ENCODE measurements at places on chromosomes 11 and 22. TPM values are rescaled to one million over a fixed set of nuclear protein-coding genes. Genes with fewer than 3 reads are reported as not detected.

MPZL2 gene
- 1.2 TPM for total RNA-seq

ACTN3 gene
- 0.09 TPM for total RNA-seq

SLC35F2 gene
- total RNA-seq, result 27.4 TPM

PHOX2A gene
- not detected for total RNA-seq

LRRC74B gene
- under 0.01 TPM for total RNA-seq

RNH1 gene
- 256 TPM for total RNA-seq

MFRP gene
- not detected for total RNA-seq

CNGA4 gene
- total RNA-seq, result not detected

SCGB1C1 gene
- not detected for total RNA-seq

THRSP gene
- total RNA-seq, result not detected

PDGFB gene
- total RNA-seq, result under 0.01 TPM

LRRC56 gene
- total RNA-seq, result 0.89 TPM

CEND1 gene
- 0.89 TPM for total RNA-seq

BTBD18 gene
- total RNA-seq, result not detected

NFAM1 gene
- 0.09 TPM for total RNA-seq

PRG2 gene
- 0.09 TPM for total RNA-seq

TSSK2 gene
- not detected for total RNA-seq

OR8G5 gene
- not detected for total RNA-seq

SIK2 gene
- 8.9 TPM for total RNA-seq

P2RX6 gene
- 4.5 TPM for total RNA-seq

MMP13 gene
- total RNA-seq, result not detected

TEX12 gene
- total RNA-seq, result 0.30 TPM

NRIP3 gene
- total RNA-seq, result 37.7 TPM

SNX32 gene
- total RNA-seq, result 1.8 TPM

C11orf97 gene
- total RNA-seq, result not detected

SYT8 gene
- not detected for total RNA-seq

SLCO2B1 gene
- total RNA-seq, result 0.30 TPM

MYRF gene
- total RNA-seq, result 26.3 TPM

CCDC116 gene
- under 0.01 TPM for total RNA-seq

OSM gene
- total RNA-seq, result not detected

APOA4 gene
- total RNA-seq, result not detected

BTG4 gene
- total RNA-seq, result not detected

EED gene
- total RNA-seq, result 20.8 TPM

GLYAT gene
- not detected for total RNA-seq

P2RX3 gene
- total RNA-seq, result not detected

F2 gene
- not detected for total RNA-seq

C11orf87 gene
- total RNA-seq, result under 0.01 TPM

ZNF214 gene
- total RNA-seq, result 2.8 TPM

PARVG gene
- not detected for total RNA-seq

USH1C gene
- total RNA-seq, result not detected

RASSF10 gene
- total RNA-seq, result under 0.01 TPM

GRAMD1B gene
- 10.1 TPM for total RNA-seq

TNNT3 gene
- total RNA-seq, result not detected

MS4A2 gene
- total RNA-seq, result not detected

LRP4 gene
- total RNA-seq, result 12.5 TPM

IL18 gene
- total RNA-seq, result 0.37 TPM

NXPE1 gene
- not detected for total RNA-seq

Data from smooth muscle cell of the umbilical artery (primary cell).